Astrocyte of the hippocampus (primary cell): ENCODE measurements at places on chromosomes 7 and 10.

- DNase-seq: no peak
These were observed 735 bp downstream of the ZNF394 start for GRCh38 chr7:99499371-99499720.

DNA sequence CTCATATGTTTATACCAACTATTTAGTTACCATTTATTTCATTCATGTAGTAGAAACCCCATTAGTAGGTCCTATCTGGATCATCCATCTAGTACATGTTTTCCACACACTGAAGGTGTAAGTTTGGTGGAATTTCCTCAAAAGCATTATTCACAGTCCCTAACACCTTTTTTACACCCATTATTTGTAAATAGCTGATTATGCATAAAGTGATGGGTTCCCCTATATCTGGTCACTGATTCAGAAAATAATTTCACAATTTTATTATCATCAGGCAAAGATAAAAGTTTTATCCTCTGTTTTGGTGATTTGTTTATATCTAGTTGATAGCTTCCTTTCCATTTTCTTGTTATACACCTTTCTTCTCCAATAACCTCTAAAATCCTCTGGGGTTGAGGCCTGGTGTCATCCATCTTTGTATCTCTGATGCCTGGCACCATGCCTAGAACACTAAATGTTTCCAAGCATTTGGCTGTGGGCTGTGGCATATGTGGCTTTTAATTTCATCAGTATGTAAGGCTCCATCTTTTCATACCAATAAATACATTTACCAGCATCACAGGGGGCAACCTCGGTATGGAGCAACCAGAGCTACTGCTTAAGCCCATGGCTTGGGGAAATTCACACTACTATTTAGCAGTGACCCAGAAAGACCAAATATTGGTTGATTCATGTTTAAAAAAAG lies 1089.5 kb upstream of the LRRN3 start:
- no peak for DNase-seq

DNA sequence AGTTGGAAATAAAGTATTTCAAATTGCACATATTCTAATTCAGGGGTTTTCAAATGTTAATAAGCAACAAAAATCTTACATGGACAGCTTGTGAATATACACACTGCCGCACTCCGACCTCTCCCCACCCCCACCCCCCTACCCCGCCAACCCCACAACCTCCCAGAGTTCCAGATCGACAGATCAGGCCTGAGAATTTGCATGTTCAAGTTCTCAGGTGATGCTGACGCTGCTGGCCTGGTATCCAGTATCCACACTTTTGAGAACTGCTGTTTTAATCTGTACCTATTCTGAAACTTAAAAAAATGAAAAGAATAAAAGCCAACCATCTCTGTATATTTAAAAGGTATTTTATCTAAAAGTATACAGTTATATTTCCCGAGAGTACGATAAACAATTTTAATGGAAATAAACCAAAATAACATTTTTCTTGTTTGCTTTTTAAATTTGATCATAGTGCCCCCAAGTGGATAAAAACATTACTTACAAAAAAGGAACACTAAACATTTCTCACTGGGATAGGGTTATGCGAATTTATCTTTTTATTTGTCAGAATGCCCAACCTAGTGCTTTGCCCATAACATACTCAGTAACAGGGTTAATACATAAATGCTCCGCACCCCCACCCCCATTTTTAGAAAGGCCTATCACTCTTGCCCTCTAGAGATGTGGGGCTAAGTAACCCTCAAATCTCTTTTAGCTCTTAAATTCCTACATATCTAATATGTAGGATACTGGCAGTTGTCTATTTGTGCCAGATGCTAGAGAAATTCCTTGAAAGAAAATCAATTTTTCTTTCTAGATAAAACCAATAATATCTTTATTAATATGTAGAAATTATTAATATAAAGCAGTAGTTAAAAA lies 166.3 kb downstream of the RNF133 start:
- peak; percentile 18 for DNase-seq

- peak; percentile 71 for DNase-seq
These were observed 5.7 kb downstream of the UPK3B start for GRCh38 chr7:76515999-76516443.

DNA sequence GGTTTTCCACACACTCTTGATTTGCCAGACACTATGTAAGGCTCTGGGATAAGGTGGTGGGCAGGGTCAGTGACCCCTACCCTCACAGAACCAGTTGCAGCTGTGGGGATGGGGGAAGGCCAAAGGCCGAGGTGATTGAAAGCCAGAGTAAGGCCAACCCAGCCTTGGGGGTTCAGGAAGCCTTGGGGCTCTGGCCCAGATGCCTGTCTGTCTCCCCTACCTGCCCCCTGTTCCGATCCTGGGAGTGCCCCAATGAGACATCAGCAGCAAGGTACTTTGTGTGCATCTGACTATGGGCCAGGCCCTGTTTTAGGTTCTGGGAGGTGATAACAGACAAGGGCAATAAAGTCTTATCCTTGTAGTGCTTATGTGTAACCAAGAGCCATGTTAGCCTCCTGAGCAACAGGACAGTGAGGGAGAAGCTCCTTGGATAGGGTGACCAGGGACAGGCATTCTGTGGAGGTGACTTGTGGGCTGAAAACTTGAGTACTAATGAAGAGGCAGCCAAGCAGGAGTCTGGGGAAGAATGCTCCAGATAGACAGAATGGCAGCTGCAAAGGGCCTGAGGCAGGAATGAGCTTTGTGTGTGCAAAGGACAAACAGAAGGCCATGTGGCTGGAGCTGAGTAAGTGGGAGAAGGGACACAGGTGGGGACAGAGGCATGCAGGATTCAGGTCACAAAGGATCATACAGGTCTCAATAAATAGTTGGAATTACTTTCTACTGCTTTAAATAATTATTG lies 35.4 kb downstream of the TSPAN14 start:
- DNase-seq: no peak

- no peak for DNase-seq
These were observed 9.4 kb upstream of the FAM170B start for GRCh38 chr10:49143249-49143648.

DNA sequence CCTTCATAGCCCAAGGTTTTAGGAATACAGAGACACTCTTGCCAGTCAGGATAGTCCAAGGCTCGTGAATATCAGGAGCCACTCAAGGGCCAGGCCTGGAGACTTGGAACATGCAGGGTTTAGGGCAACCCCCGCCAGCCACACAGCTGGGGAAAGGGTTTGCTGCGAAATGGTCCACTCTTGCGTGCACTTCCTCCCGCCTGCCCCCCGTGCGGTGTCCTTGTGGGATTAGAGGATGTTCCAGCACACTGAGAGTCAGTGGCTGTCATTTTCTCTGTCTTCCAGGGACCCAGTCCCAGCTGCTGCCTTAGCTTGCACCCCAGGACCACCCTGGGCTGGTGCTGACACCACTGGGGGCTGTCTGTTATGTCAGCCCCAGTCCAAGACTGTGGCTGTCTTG lies 38.5 kb downstream of the POR start:
- no peak for DNase-seq

GRCh38 chr10:107341281-107341680 lies 176.8 kb upstream of the SORCS1 start:
- no peak for DNase-seq

GRCh38 chr10:28875549-28876081 lies 198.3 kb downstream of the BAMBI start:
- DNase-seq: peak; percentile 91

DNA sequence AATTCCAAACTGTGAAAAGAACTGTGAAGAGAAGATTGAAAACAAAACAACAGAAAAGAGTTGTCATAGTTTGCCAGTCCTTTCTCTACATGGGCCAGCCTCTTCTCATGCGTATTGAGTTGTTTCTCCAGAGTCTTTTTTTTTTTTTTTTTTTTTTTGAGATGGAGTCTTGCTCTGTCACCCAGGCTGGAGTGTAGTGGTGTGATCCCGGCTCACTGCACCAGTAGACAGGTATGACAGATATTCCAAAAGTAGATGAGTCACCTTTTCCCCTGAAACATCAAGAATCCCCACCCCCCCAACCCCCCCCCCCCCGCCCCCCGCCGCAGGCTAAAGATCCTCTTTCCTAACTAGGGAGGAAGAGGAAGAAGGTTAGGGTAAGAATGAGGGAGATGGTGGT lies 15.6 kb upstream of the KMT2C start:
- DNase-seq: no peak

GRCh38 chr10:112005044-112005443 lies 178.5 kb downstream of the GPAM start:
- no peak for DNase-seq

DNA sequence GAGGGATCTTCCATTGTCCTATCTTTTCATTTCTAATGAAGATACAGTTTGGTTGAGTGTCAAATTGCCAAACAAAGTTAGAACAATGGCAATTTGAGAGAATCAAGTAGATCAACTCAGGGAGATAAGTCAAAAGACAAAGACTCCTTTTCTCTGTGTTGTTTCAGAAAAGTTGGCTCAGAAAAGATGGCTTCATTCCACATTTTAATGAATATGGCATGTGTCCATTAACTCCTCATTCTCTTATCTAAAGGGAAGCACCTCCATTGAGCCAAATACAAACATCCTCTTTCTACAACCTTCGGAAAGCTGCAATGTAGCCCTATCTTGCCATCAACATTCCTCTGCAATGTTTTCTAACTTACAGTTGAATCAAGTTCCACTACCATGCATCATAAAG lies 939.0 kb upstream of the C7orf33 start:
- DNase-seq: no peak

DNA sequence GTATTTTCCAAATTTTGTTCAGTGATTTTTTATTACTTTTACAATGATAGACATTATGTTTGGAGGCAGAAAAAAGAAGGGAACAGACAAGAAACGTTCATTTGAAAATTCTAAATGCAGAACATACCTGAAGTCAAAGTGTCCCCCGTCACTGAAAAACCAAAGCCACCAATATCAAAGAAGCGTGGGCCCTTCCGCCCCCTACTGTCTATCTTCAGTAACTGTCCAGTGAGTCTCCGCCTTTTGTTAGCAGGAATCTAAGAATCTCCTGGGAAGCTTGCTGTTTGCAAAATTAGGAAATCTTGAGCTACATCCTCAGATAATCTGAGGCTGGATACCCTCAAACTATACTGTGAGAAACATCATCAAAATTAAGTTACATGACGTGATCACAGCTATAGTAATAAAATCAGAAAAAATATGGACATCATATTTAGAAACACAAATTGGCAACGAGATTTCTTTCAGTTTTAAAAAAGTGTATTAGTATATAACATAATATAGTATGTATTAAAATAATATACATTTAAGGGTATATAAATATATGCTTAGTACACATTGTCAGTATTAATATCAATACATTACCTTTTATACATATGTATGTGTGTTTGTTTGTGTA lies 169.3 kb upstream of the AKR1E2 start:
- DNase-seq: peak; percentile 82

DNA sequence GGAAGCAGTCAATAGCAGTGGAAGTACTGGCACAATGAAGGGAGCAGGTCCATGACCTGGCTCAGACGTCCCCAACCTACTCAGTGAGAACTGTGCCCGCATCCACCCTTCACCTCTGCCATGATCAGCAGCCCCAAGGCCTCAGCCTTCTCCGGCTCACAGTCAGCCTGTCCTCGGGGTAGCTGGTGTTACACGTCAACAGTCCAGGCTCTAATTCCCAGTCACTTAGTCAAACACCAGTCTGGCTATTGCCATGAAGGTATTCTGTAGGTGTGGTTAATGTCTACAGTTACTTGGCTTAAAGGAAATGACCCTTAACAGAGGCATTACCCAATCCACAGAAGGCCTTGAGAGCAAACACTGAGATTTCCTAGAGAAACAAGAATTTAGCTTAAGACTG lies 49.1 kb downstream of the GRB10 start:
- peak; percentile 66 for DNase-seq

DNA sequence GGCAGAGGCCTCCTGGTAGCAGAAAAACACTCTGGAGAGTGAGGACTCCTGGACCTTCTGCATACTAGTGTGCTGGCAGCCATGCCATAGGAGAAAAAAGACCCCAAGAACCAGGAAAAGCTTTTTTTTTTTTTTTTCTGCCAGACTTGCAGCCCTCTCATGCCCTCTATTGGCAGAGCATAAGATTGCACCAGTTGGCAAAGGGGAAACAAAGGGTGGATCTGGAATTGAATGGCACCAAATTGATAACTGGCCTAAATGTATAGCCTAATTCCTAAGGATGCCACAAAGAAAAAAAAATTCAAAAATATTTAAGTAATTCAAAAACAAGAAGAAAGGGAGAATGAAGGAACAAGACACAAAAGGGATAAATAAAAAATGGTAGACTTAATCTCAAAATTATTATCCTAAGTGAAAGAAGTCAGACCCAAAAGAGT lies 112.5 kb upstream of the GHITM start:
- peak; percentile 19 for DNase-seq

DNA sequence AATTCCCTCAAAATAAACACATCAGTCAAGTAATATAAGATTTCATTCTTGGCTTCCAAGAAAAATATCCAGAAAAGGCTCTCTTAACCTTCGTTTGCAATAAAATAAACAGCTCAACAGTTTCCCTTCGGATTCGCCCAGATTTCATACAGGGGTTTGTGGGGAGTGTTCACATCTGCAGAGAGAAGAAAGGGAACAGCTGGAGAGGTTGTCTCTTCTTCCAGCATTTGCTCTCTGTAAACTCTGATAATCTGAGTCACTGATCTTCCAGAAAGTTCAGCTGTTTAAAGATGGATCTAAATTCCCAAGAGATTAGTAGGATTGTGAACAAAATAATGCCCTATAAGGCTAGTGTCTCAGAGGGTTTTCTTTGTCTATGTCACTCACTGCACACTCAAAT lies 277.9 kb downstream of the HPSE2 start:
- no peak for DNase-seq

- no peak for DNase-seq
These were observed 168.8 kb downstream of the RNF216 start for GRCh38 chr7:5612695-5613094.

DNA sequence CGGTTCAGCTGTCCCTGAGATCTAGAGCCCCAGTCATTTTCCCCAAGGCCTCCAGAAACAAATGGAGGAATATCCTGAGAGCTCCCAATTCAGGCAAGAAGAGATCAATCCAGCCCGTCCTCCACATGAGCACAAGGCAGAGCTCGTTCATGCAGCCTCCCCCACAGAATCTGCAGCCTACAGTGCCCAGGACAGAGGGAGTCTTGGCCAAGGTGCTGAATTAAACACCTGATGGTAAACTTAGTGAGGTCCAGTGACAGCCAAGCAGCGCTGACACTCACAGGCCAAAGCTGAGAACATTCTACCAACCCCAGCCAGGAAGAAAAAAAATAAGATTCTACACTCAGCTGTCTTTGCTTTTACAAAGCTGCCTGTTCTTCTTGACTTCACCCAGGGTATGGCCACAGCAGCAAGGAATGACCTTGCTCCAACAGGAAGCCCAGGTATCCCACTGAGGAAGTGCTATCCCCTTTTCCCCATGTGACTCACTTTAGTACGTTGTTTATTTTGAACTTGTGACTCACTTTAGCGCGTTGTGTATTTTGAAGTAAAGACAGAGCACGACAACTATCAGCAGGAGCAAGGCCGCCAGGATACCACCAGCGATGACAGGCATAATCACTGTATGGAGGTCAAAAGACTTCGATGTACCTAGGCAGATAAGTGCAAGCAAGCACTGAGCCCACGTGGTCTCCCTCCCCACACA lies 4.4 kb upstream of the CUZD1 start:
- DNase-seq: no peak

GRCh38 chr7:137513091-137513490 lies 169.6 kb upstream of the PTN start:
- DNase-seq: no peak
